ENCODE measurements at places on chromosomes 4 and X.

GRCh38 chrX:7996414-7996813 is 69.2 kb upstream of the PNPLA4 start:
- DNase-seq: no peak

GRCh38 chr4:4990857-4991540 is 28.3 kb downstream of the CYTL1 start:
- no peak for DNase-seq

GRCh38 chr4:48710446-48711209 is 69.5 kb downstream of the FRYL start:
- DNase-seq: no peak

DNA sequence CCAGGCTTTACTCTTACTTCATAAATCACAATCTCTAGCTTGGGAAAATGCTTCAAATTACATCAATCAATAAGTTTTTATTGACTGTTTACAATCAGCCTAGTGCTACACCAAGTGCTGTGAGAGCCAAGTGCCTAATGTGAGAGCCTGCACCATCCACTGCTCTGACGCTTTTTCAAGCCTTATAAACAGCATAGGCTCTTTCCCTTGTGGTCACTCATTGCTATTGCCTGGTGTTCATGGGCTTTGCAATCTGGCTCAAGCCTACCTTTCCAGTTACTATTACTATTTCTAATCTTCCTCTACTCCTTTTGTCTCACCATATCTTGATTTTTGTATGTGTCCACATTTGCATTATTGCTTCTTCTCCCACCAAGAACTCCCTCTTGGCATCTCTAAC is 77.0 kb downstream of the REELD1 start:
- DNase-seq: no peak

DNA sequence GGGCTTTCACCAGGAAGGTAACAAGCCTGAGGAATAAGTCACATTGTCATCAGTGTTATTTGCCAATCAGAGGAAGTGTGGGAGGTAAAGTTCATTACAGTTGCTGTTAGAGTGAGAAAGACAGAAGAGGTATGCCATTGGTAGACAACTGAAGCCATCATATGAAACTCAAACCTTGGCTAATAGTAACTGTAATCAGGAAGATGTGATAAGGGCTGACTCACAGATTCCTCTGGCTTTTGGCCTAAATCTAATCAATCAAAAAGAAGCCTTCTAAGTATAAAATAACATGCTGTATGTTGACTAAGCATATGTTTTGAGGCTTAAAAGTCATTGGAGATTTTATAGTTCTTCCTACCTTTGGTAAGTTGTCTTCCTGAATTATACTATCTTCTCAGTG is 242.8 kb downstream of the PCDH7 start:
- no peak for DNase-seq

DNA sequence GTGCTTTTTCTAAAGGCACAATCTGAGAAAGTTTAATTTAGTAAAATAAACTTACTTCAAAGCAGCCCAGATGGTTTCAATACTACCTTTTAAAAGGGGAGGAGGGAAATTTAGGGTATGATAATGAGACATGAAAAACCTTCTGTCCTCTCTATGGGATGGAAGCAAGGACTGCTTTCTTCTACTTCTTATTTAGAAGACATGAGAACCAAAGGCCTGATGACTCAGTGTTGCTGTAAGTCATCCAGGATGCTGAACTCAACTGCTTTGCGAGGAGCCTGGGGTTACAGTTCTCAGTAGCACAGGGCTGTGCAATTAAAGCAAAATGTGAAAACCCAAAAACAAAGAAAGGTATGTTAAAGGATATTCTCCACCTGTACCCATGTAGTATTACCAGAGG is 140.8 kb upstream of the EDNRA start:
- no peak for DNase-seq

GRCh38 chr4:142242156-142242555 is 603.9 kb downstream of the INPP4B start:
- DNase-seq: no peak

- no peak for DNase-seq
Measured at GRCh38 chr4:37827030-37827685, 672 bp downstream of the PGM2 start.

- DNase-seq: no peak
Measured at GRCh38 chrX:103878466-103879122, 46.5 kb upstream of the RAB9B start.

DNA sequence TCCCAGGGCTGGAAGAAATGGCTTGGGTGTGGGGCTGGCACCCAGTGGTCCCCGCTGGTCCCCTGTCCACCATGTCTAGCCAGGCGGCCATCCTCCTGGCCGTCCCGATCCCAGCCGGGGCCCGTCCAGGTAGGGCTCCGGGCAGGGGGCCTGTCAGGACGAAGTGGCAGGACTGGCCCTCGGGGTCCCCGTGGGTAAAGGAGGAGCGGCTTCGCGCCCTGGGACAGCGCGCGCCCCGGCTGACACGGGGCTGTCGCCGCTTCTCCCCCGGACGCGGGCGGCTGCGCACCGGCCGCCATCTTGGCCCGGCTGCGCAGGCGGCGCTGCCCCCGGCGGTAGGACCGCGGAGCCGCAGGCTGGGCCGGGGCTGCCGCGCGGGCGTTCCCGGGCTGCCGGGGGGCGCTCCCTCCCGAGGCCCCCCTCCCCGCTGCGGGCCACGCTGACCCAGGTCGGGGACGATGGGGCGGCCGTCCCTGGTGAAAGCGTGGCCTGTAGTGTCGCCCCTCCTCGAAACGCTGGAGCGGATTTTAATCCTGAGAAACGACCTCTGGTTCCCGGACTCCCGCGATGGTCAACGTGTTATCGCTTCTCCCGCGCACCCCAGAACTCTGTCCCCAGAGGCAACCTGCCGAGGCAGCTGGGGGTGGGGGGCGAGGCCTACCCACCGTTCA is 60.4 kb upstream of the BCOR start:
- peak; percentile 23 for DNase-seq

Data from activated gamma-delta T cell (primary cell).